MM.1S (cell line): ENCODE measurements at places on chromosomes 3 and 15.

GRCh38 chr15:90337256-90337655 lies 14.8 kb upstream of the ZNF774 start:
- DNase-seq, result no peak

DNA sequence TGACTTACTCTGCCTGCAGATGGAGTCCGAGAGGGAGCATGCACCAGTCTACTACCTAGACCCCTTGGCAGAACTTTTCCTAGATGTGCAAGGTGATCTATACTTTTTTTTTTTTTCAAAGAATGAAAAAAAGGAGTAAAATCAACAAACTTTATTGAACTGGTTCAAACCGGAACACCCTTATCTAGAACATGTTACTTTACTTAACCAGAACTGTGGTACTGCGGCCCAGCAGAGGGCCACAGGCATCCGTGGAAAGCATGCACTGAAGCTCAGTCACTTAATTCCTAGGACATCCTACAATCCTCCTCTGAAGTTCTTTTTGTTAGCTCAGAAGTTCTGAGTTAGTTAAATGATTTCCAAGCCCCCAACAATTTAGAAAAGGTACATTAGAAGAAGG lies 21.6 kb downstream of the CHAC1 start:
- no peak for DNase-seq

DNA sequence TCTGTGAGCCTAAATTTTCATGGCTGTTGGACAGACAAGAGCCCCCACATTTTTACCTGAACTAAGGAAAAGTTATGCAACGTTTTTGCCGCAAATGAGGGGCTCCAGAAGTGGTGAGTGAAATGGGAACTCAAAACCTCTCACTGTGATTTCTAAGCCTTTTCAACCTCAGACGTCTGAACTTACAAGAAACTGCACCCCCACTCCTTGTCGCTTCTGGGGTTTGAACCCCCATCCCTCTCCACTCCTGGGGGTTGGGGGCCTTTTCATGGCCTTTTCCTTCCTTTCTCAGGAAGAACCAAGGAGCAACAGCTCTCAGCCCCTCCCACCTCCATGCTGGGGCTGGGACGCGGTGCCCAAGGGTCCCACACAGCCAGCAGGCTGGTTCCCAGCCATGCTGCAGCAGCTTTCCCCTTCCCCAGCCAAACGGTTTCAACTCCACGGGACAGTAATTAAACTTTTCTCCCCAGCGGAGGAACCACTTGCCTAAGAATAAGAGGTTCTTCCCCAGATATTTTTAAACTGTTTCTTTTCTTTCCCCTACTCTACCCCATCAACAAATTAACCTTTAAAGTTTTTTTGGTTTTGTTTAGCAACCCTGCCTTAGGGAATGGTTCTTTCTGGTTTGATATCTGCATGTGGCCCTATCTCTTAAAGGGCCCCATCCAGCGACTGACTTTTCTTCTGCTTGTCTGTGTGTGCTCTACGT lies 387.6 kb upstream of the CBLB start:
- DNase-seq, result no peak

- DNase-seq, result peak; percentile 84
These were observed 327.8 kb upstream of the ATP11B start for GRCh38 chr3:182465301-182466185.

- DNase-seq, result no peak
These were observed 28.5 kb upstream of the CFAP161 start for GRCh38 chr15:81105545-81105944.

DNA sequence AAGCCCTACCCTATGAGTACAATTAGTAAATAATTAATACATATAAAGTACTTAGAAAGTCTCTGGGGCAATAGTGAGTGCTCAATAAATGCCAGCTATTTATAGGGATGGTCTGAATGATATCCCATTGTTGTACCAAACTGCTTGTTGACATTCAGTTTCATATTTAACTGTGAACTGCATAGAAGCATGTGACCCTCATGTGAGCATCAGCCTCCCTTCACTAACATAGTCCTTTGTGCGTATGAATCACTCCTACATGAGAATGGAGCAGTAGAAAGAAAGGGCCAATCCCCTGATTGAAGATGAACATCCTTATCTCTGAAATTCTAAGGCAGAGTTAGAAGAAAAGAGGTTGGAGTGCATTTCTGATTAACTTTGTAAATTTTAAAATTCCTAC lies 68.7 kb upstream of the ATP10A start:
- no peak for DNase-seq
